Iris pigment epithelial cell (primary cell): ENCODE measurements at places on chromosomes 13 and 19.

- DNase-seq, result peak; percentile 51
Measured at GRCh38 chr13:45847554-45848224, 3.9 kb downstream of the SIAH3 start.

GRCh38 chr13:25988661-25989060 is 63.2 kb downstream of the SHISA2 start:
- peak; percentile 28 for DNase-seq

- DNase-seq, result peak; percentile 89
Measured at GRCh38 chr13:46369506-46370277, 17.4 kb downstream of the RUBCNL start.

DNA sequence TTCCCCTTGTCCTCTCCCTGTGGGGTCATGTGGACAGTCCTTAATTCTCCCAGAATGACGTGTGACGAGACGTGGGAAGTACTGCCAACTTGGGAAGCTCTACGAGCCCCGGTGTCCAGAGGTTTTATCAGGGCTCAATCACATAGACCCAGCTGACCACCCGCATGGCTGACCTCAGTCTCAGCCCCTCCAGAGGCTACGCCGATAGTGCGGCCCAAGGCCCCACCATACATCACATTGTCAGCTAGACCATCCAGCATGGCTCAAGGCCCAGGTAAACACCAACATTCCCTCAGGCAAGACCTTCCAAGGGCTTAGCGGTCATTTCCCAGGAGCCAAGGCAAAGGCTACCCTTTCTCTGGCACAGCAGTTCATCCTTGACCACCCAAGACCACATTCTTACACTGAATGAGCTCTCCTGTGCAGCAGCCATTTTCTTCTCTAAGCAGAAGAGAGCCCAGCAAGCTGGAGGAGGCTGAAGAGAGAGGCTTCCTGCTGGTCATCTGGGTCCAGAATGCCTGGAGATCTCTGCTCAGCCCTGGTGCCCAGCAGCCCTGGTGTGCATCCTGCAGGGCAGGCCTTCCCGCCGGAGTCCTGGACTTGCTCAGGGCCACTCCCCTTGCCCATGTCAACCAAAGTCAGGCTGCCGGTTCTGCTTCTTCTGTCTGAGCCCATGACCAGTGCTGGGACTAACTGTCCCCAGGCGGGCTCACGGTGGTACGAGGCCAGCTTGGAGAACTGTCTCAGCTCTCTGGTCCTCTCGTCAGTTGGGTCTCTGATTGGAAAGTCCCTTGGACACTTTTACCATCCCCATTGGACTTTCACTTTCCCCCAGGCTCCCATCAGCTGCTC is 7.9 kb upstream of the F10 start:
- DNase-seq, result no peak

DNA sequence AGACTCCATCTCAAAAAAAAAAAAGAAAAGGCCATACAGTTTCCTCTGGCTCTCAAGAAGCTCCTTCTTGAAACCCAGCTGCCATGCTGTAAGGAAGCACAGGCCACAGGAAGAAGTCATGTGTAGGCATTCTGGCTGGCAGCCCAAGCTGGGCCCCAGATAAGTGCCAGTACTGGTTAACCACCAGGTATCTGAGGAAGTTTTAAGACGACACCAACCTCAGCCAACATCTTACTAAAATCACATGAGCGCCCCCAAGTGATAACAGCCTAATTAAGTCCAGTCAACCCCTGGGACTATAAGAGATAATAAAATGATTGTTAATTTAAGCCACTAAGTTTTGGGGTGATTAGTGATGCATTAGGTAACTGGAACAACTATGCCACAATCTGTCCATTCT is 27.4 kb upstream of the AKT2 start:
- no peak for DNase-seq

DNA sequence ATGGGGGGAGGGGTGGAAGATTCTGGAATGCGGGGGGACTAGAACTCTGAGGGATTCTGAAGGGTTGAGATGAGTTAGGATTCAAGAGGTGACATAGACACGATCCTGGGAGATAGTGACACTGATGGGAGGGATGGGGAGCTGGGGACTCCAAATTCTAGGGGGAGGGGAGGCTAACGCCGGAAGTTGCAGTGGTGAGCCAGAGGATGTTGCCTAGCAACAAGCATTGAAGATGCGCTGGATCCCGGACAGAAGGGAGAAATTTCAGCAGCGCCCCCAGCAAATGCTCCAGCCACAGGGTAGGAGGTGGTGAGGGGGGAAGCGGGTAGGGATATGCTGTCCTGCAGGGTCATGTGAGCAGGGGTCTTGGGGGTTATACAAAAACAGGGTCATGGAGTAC is 6.9 kb upstream of the LTBP4 start:
- no peak for DNase-seq

GRCh38 chr13:19062019-19062646 is 119.5 kb downstream of the TUBA3C start:
- no peak for DNase-seq

DNA sequence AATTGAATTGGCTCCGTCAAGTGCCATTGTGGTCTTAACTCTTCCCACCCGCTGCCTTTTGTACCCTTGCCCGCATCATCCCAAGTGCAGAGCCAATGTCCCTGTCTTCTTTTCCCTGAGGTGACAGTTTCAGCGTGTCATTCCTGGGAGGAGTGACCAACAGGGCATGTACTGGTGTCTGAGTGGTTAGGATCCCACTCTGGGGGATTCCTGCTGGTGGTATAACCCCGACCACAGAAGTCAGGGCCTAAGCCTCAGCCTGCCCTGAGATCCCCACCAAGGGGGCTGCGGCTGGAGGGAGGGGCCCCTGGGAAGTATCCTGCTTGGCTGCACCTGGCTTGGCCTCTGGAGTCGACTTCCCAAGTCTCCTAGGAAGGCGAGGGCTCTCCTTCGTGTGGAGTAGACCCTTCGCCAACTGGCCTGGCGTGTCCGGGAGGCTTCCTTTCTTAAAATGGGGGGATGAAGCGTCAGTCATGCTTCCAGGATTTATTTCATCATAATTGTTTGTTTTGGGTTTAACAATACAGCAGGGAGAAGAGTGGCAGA is 40.6 kb downstream of the NFIX start:
- no peak for DNase-seq

DNA sequence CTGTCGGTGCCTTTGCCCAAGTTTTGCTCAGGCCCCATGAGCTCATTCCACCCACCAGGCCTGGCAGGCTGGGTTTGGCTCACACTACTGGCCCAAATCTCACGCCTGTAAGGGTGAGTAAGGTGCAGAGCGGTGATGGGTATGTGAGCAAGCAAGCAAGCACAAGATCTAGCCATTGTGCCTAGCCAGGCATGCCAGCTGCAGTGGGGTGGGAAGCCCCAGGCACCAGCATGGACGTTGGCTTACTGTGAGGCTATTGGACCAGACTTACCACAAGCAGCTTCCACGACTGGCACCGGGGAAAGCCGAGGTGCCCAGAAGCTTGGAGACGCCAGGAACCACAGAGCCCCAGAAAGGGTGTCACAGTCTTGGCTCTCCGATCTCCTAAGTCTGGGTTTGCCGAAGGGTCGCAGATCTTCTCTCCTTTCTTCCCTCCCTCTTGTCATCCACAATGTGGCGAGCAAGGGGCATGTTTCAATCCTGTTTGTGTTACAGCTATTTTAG is 2659.4 kb upstream of the PCDH20 start:
- no peak for DNase-seq

DNA sequence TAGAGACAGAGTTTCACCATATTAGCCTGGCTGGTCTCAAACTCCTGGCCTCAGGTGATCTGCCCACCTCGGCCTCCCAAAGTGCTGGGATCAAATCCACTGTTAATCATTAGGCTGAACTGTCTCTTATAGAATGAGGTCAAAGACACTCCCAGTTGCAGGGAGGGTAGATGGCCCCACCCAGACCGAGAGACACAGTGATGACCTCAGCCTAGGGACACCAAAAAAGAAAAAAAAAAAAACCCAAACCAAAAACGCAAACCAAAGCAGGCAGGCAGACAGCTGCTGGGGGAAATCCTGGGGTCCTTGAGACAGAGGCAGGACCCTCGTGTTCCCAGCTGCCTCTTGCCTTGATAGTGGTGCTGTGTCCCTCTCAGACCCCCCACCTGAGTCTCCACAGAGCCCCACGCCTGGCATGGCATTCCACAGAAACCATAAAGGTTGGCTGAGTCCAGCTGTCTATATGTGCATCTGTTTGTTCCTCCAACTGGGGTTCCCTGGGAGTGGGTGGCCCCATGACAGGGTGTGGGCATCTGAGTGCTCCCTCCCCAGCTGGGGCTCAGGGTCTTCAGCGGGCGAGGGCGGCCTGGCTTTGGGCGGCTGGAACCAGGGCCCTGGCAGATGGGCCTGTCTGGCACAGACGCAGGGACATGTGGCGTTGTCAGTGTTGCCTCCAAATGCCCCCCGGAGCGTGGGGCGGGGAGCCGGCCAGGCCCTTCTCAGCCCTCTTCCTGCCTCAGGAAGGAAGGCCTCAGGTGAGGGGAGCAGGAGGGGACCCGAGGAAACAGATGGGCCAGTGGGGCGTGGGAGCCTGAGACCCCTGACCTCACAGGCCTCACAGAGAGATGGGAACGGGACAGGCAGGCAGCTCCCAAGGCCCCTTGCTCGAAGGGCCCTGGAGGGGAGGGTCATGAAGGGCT is 5.2 kb downstream of the DAND5 start:
- DNase-seq, result no peak

DNA sequence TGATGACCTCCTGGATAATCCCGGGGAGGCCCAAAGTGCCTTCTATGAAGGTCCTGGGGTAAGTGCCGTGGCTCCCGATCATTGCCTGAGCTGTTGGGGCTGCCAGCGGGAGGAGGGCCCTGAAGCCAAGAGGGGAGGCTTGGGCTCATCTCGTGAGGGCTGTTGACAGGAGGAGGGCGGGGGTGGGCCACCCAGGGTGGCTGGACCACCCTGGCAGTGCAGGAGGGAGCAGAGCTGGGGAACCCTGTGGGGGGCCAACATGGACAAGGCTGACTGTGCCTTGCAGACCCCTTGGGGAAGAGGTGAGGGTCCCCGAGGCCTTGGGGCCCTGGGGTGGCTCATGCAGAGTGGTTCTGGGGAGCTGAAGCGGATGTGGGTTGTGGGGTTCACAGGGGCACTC is 37.4 kb upstream of the EHD2 start:
- DNase-seq, result no peak

DNA sequence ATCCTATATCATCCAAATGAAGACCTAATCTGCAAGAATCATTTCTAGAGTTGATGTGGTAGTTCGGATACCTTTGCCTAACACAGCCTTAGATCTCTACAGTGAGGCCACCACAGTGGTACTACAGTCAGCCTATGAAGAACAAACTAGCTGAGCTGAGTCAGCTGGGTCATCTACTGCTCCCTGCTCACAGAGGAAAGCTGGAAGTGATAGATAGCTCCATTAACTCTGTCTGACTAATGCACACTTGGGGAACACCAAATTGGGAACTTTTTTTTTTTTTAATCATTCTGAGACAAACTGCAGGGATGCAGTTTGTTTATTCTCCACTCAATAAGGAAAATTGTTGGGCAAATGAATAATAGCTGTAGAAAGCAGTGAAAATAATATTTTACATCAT is 1160.6 kb downstream of the PCDH9 start:
- peak; percentile 16 for DNase-seq

- DNase-seq, result no peak
Measured at GRCh38 chr19:15825753-15826152, 10.3 kb upstream of the OR10H1 start.
